ENCODE measurements at places on chromosomes 1 and 21.

DNA sequence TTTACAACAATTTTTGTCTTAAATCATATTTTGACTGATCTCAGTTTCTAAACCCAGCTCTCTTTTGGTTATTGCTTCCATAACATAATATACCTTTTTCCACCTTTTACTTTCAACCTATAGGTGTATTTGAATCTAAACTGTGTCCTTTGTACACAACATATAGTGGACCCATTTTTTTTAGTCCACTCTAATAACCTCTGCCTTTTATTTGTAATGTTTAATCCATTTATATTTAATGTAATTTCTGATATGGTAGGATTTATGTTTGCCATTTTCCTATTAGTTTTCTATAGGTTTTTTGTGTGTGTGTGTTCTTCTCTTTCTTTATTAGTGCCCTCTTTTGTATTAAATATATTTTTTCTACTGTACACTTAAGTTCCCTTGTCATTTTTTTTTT is 22.4 kb upstream of the SLAMF1 start:
- no peak for DNase-seq

DNA sequence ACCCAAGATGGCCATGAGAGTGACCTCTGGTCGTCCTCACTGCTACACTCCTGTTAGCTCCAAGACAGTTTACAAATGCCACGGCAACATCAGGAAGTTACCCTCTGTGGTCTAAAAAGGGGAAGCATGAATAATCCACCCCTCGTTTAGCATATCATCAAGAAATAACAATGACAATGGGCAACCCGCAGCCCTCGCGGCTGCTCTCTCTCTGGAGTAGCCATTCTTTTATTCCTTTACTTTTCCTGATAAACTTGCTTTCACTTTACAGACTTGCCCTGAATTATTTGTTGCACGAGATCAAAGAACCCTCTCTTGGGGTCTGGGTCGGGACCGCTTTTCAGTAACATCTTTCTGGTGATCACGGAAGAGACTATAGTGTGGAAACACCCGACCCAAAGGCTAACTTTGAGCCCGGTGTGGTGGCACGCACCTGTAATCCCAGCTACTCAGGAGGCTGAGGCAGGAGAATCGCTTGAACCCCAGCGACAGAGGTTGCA is 19.8 kb upstream of the COX20 start:
- DNase-seq, result no peak

DNA sequence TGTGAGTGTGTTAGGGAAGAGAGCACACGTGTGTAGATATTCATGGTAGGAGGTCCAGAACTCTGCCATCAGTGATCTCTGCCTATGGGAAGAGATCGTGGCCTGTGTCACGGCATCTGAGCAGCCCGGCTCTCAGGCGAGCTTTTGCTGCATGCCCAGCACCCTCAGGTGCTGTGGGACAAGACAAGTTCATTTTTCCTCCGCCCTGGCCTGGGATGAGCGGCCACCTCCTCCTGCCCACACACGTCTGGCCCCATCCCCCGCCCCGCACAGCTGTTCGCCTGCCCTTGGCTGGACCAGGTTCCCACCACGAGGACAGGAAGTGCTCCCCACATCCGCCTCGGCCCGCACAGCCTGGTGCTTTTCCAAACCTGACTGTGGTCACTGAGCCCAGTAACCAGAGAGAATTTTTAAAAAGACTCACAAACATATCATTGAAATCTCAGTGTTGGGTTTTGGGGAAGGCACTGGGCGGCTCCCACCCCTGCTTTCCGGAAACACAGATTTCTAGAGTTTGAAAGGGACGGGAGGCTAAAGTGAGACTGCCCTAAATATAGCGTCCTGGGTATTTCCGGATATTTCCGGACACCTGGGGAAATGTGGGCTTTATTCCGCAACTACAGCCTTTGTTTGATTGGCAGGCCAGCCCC is 18.0 kb downstream of the BMP8A start:
- DNase-seq, result peak; percentile 69

GRCh38 chr21:8990326-8991087 is 1530.9 kb upstream of the TPTE start:
- no peak for DNase-seq

- no peak for DNase-seq
These were observed 15.2 kb downstream of the CASQ2 start for GRCh38 chr1:115753361-115753760.

DNA sequence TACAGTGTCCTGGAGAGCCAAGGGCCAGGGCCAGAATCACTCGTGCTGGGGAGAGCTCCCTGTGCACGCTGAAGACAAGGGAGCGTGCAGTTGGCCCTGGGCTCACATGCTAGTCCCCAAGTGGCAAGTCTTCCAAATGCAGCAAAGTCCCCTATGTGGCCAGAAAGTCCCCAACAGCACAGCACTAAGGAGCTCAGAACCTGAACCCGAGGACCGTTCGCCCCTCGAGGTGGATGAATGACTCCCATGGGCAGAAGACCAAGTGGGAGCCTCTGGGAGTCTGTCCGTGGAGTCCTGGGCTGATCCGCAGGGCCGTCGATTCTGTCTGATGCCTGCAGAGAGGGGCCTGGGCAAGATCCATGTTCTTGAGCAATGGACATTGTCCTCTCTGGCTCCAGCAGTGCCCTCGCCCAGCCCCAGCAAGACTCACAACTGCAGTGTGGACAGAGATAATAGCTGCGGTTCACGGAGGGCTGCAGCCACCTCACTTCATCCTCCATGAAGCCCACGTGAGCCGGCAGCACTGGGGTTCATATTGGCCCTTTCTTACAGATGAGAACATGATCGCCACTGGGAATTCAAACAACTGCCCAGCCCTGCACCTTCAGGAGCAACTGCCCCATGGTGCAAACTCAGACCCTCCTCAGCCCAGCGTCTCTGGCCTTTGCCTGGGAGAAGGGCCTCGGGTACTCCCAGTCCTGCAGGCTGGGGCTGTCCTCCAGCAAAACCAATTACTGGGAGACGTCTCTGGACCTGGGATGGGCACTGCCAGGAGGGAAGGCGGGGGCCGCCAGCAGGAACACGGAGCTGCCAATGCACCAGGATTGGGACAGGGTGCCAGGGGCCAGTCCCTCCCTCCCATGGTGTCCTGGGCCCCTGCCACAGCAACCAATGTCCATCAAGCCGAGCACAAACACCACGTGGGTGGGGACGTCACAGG is 243.7 kb downstream of the NPHP4 start:
- no peak for DNase-seq

DNA sequence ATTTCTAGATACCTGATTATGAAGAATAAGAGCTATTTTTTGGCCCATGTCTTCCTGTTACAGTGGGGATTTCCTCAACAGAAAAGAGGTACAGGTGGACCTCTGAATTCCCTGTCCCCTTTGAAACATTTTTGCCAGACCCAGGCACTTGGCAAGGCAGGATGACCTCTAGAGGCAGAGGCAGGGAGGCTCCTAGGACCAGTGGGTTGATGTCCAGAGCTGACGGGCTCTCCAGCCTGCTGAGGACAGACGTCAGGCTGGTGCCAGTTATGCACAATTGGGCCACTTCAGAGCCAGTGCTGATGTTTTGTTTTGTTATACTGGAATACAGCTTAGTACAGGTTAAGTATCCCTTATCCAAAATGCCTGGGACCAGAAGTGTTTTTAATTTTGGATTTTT is 18.5 kb upstream of the A3GALT2 start:
- DNase-seq, result peak; percentile 53

DNA sequence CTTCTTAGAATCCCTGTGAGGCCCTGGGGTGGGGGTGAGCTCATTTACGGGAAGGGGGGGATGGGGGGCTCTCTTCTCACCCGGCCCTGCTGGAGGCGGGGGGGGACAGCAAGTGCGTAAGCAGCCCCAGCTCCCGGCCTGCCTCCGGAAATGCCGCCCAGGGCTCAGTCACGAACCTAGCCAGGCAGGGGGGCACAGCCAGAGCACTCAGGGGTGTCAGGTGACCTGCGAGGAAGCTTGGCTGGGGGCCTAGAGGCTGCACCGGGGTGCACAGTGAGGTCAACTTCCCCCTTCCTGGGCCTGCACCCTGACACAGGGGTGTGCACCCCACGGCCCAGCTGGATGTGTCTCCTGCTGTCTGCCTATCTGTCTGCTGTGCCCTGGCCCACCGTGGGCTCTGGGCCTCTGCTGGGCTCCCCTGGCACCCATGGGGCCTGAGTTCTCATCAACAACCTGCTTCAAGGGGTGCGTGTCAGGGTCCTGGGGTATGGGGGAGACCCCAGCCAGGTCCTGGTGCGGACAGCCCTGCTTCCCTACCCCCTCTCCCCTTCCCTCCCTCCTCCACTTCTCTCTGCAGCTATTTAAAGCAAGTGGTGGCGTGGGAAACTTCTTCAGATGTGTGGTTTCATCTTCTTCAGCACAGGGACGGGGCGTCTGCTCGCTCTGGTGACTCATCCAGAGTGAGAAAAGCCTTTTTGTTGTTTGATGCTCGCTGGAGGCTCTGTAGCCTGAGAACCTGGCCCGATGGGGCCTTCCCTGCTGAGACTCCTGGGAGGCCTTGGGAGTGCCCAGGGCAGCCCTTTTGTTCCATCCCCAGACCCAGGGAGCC is 92.5 kb upstream of the RUNX3 start:
- peak; percentile 96 for DNase-seq

DNA sequence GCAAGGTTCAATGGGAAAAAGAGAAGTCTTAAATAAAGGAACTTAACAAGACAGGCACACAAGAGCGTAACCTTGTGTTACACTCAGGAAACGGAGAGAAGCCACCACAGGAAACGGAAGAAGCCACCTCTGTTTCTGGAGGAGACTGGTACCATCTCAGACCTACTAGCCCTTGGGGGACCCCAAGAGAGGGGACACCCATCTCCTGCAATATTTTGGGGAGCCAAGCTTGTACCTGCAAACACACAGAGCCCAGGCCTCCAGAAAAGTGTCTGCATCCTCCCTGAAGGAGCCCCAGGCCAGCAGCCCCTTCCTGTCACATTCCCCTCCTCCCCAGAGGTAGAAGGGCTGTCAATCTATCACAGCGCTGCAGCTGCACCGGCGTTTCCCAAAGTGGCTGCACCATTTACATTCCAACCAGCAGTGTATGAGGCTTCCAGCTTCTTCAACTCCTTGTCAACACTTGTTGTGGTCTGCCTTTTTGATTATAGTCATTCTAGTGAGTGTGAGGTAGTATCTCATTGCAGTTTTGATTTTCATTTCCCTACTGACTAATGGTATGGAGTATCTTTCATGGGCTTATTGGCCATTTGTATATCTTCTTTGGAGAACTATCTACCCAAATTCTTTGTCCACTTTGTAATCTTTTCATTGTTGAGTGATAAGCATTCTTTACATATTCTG is 23.0 kb upstream of the PADI1 start:
- no peak for DNase-seq

DNA sequence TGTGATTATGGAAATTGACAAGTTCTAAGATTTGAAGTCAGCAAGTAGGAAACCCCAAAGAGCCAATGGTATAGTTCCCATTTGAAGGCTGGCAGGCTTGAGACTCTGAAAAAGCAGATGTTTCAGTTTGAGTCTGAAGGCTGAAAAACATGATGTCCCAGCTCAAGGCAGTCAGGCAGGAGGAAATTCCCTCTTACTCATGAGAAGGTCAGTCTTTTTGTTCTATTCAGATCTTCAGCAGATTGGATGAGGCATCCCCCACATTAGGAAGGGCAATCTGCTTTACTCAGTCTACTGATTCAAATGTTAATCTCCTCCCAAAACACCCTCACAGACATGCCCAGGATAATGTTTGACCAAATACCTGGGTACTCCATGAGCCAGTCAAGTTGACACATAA is 372.5 kb upstream of the ST6GALNAC5 start:
- DNase-seq, result peak; percentile 54

GRCh38 chr1:109937738-109938137 is 27.1 kb downstream of the CSF1 start:
- no peak for DNase-seq

- DNase-seq, result no peak
These were observed 59.5 kb downstream of the CNIH3 start for GRCh38 chr1:224675590-224675989.

- DNase-seq, result no peak
These were observed 73.2 kb downstream of the ADGRL2 start for GRCh38 chr1:81873946-81874345.

DNA sequence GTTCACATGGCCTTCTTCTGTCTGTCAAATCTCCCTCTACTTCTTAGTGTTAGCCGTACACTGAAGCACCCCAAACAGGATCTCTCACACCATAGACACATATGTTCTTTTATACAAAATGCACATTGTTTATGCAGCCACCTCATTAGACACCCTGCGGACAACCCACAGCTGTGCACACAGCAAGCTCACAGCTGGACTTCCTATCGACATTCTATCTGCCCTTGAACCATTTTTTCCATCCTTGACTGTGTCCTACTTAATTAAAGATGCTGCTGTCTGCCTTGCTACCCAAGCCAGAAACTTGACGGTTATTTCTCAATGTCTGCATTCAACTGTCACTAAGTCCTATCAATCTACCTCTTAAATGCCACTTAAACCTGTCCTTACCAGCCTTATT is 3.2 kb upstream of the ZBTB21 start:
- no peak for DNase-seq

GRCh38 chr1:53089478-53090226 is 27.6 kb downstream of the PODN start:
- DNase-seq, result no peak

- peak; percentile 94 for DNase-seq
These were observed 100.1 kb upstream of the AKT3 start for GRCh38 chr1:243950166-243950565.

- no peak for DNase-seq
These were observed 144.7 kb downstream of the ROR1 start for GRCh38 chr1:63918418-63918945.

GRCh38 chr1:70449049-70449448 is 38.0 kb downstream of the CTH start:
- no peak for DNase-seq

DNA sequence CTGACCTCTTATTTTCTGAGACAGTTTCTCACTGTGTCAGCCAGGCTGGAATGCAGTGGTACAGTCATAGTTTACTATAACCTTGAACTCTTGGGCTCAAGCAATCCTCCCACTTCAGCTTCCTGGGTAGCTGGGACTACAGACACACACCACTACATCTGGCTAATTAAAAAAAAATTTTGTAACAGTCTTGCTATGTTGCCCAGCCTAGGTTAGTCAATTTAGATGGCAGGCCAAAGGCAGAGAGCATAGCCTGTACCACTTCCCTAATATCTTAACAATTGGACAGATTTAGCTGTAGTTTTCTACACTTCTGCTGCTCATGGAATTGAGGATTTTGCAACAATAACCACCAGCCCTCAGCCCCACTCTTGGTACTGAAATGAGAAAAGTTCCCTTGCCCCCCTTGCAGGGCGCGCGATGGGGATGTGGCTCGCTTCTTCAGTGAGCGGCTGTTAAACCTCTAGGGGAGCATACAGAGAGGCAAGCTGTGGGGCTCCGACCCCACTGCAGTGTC is 34.9 kb upstream of the PTGFRN start:
- DNase-seq, result peak; percentile 40
